Caudate nucleus (tissue), 63 donors: ENCODE measurements at places on chromosomes 3 and 15.

DNA sequence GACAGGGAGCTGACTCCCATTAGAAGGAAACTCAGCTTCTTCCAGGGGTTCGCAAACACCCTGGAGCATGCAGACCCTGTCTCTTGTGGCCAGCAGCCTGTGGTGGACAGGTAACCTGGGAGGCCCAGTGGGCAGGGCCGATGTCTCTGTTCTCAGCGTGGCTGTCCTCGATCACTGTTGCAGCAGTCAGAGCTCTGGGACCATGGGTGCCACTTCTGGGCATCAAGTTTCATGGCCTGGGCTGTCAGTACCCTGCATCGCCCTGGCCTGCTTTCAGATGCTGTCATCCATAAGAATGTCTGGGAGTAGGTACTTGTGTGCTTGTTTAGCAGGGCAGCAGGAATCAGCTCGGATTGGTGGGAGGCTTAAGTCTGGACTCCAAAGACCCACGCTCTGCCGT lies 54.4 kb downstream of the SLC6A6 start:
- DNase-seq: no peak

GRCh38 chr3:156859578-156859977 lies 33.4 kb downstream of the LEKR1 start:
- DNase-seq: no peak

DNA sequence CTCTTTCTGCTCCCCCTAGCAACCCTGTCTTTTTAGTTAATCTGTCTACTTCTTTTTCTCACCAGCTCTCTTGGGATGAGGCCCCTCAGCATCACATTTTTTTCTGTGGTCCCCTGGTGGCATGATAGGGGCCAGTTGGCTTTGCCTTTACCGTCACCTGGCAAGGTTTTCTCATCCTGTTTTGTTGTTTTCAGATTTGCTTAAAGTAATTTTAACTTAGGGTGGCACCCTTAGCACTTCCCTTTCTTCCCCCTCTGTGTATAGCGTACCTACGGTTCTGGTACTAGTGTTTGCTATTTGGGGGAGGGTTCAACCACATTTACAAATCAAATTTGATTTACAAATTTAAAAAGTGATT lies 35.6 kb downstream of the PDCD6IP start:
- DNase-seq: no peak

- no peak for DNase-seq
Measured at GRCh38 chr3:13273604-13274105, 146.5 kb downstream of the NUP210 start.

- DNase-seq: no peak
Measured at GRCh38 chr3:36907911-36908646, 36.8 kb downstream of the TRANK1 start.

GRCh38 chr3:65342084-65342683 lies 654.4 kb upstream of the ADAMTS9 start:
- no peak for DNase-seq
